Retina (tissue), 1 donor: ENCODE measurements at places on chromosomes 11 and 22.

- no peak for DNase-seq
Observed at GRCh38 chr11:121159741-121160140, 58.7 kb downstream of the TECTA start.

DNA sequence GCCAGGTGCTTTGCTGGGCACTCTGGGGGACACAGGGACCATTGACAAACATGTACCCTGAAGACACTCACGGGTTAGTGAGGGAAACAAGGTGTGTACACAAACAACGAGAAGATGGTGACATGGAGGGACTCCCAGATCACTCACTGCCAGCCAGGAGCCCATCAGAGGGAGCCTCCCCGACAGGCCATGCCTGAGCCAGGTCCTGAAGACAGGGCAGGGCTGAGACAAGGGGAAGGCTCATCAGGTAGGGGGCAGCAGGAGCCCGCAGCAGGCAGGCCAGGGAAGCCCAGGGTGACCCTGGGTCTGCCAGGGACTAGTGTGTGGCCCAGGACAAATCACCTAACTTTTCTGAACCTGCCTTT is 127.9 kb downstream of the BUD13 start:
- DNase-seq, result no peak

- no peak for DNase-seq
Observed at GRCh38 chr22:36641902-36642640, 61.5 kb downstream of the CACNG2 start.

GRCh38 chr11:3132831-3133260 is 32.3 kb downstream of the OSBPL5 start:
- no peak for DNase-seq

GRCh38 chr11:3952715-3953114 is 97.3 kb downstream of the STIM1 start:
- DNase-seq, result no peak

GRCh38 chr11:65589444-65590239 is 6.0 kb downstream of the KCNK7 start:
- no peak for DNase-seq

GRCh38 chr11:1563697-1564534 is 8.2 kb downstream of the DUSP8 start:
- no peak for DNase-seq

- no peak for DNase-seq
Observed at GRCh38 chr11:61331651-61332050, 1.3 kb downstream of the DDB1 start.

DNA sequence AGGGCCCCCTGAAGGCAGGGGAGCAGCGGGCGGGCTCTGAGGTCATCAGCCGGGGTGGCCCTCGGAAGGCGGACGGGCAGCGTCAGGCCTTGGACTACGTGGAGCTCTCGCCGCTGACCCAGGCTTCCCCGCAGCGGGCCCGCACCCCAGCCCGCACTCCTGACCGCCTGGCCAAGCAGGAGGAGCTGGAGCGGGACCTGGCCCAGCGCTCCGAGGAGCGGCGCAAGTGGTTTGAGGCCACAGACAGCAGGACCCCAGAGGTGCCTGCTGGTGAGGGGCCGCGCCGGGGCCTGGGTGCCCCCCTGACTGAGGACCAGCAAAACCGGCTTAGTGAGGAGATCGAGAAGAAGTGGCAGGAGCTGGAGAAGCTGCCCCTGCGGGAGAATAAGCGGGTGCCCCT is 50.1 kb upstream of the GCAT start:
- DNase-seq, result no peak

- no peak for DNase-seq
Observed at GRCh38 chr11:113951537-113951936, 23.4 kb upstream of the HTR3A start.

GRCh38 chr22:48205161-48205560 is 1442.7 kb downstream of the TBC1D22A start:
- no peak for DNase-seq

DNA sequence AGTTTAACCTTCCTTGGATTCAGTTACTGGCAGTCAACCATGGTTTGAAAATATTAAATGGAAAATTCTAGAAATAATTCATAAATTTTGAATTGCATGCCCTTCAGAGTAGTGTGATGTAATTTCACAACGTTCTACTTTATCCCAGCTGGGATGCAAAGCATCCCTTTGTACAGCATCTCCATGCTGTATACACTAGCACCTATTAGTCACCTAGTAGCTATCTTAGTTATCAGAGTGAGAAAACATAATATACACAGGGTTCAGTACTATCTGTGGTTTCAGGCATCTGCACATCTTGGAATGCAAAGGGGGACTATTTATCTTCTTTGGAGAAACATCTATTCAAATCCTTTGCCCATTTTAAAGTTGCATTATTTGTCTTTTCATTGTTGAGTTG is 30.8 kb downstream of the CBL start:
- DNase-seq, result no peak

- no peak for DNase-seq
Observed at GRCh38 chr22:19958083-19959042, 16.7 kb upstream of the TXNRD2 start.

- DNase-seq, result no peak
Observed at GRCh38 chr11:30724274-30724673, 138.1 kb upstream of the MPPED2 start.

- no peak for DNase-seq
Observed at GRCh38 chr11:63609536-63609935, 4.7 kb downstream of the PLAAT3 start.

GRCh38 chr11:96178049-96178886 is 164.7 kb downstream of the MAML2 start:
- DNase-seq, result peak; percentile 50

DNA sequence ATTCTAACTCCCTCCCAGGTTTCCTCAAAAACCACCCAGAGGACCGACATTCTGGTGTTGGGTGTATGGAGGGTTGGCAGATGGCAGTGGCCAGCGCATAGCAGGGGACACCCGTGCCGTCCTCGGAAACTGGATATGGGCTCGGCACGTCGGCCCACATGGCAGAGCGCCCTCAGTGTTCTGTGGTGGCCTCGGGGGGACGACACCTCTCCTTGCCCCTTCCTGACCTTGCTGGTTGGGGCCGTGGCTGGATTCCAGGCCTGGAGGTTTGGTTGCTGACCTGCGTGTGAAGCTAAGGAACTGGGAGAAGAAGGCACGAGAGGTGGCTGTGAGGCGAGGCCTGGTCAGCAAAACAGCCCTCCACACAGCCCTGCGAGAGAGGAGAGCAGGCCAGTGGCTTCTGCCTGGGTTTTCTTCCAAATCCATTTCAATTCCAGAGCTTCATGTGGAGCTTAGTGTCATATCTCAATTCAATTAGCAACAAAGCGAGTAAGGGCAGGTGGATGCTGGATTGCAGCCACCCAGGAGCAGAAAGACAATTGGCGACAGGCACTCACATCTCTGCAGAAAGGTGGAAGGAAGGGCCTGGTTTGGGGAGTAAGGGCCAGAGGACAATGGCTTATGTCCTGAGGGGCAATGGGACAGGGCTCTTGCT is 478.4 kb downstream of the BRD1 start:
- no peak for DNase-seq

GRCh38 chr22:23107487-23108248 is 34.1 kb downstream of the RSPH14 start:
- no peak for DNase-seq

DNA sequence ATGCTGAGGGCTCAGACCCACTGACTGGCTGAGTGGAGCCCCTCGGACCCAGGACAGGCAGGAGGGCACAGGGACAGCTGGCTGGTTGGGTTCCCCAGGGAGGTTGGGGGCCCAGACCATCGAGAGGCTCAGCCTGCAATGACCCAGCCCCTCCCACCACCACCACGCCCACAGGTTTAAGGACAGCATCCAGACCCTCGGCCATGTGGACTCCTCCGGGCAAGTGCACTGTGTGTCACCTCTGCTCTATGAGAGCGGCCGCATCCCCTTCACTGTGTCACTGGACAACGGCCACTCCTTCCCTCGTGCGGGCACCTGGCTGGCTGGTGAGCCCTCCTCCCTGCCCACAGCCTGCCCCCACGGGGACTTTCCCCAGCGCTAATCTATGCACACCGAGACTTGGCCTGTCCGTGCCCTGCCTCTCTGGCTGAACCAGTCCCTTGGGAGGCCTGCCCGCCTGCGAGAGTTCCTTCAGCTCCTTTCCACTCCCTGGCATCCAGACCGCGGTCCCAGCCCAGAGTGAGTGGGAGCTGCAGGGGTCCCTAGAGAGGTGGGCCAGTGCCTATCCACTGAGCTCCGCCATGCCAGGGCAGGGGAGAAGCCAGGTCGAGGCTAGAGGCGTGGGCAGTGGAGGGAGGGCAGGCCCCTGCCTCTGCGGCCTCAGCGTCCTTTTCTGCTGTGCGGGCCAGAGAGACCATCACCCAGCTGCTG is 2.2 kb downstream of the SUSD2 start:
- DNase-seq, result no peak

DNA sequence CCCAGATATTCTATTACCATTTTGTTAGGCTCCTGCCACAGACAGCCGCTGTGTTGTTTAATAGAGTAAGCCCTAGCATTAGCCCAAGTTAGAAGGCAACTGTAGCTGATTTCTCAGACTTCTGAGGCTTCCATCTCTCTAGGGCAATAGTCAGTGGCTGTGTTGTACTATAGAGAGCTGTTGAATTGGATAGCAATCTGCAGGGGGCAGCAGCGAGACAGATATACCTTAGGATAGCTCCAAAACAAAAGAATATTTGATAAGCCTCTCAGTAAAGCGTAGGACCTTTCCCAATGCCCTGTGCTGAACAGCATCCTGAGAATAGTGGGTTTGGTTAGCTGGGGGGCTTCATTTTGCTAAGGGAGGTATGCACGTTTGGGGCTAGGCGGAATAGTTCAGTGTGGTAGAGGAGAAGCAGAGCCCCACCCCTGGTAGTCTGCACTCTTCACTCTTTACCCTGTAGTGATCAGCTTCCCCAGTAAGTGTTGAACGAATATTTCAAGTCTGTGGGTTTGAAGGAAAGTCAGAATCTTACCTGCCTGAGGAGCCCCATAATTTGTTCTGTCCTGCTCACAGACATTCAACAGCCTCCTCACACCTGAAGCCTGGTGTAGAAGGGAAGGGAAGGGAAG is 515.1 kb downstream of the INSC start:
- DNase-seq, result no peak

DNA sequence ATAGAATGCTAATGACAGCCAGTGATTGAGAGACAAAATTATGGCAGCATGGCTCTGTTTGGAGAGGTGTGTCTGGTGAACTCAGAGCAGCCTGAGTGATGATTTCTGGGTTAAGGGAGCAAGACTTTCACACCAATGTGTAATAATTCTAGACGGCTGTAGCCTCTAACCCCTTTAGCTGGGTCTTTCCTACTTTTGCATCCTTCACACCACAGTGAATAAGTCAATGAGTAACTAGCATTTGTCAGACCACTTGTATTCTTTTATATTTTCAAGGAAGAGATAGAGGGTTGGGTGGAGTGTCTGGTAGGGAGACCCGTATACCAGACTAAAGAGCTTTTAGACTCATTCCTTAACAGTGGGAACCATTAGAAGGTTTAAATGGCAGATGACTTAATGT is 50.4 kb downstream of the ATXN10 start:
- DNase-seq, result no peak

DNA sequence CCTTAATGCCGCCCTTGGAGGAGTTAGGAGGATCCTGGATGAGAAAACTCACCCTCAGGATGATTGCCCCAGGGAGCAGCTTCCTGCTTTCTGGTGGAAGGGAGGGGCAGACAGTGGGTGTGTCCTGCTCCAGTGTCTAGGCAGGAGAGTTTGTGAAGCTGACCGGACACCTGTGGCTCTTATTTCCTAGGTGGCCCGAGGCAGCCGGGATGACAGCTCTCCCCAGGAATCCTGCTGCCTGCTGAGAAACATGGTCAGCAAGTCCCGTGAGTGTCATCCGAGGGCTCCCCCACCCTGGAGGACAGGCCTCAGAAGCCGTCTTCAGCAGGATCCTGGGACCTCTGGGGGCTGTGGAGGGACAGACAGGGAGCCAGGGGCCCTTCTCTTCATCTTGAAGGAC is 50.4 kb downstream of the ST3GAL4 start:
- no peak for DNase-seq

DNA sequence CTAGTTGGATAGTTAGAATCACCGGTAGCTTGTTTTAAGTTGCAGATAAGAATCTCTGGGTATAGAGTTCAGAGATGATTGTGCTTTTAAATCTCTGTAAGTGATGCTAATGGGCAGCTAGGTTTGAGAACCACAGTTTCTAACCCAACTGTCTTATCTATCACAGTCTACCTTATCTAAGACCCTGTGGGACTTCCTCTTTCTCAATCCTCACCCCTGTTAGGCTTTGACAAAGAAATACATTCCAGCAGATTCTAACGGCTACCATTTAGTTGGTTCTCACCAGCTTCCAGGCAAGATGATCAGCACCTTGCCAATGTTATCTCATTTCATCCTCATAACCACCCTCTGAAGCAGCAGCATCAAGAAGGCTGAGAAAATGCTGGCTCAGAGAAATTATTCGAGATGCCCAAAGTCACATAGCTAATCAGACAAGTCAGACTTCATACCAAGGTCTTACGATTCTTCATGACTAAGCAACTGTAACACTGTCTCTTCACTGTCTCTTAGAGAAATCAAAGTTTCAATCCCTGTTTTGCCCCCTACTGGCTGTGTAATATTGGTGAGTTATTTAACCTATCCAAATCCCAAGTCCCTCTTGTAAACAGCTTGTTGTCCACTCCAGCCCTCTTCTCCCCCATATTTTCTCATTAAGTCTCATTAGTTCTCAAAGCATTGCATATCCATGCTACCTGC is 192.4 kb upstream of the API5 start:
- no peak for DNase-seq

DNA sequence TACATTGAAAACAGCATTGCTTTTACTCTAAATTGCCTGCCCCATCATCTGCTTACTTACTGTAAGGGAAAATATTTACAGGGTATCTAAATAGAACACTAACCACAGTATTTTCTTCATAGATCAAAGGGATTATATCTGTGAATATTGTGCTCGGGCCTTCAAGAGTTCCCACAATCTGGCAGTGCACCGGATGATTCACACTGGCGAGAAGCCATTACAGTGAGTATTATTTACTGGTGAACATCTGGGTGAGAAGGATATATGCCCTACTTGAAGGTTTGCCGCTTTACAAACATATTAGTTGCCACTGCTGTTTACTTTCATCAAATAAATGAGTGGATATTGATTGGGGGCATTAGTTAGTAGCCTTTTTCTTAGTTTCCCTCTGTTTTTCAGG is 5.9 kb upstream of the CNTF start:
- DNase-seq, result no peak

GRCh38 chr11:41377709-41378394 is 81.6 kb downstream of the LRRC4C start:
- DNase-seq, result no peak

DNA sequence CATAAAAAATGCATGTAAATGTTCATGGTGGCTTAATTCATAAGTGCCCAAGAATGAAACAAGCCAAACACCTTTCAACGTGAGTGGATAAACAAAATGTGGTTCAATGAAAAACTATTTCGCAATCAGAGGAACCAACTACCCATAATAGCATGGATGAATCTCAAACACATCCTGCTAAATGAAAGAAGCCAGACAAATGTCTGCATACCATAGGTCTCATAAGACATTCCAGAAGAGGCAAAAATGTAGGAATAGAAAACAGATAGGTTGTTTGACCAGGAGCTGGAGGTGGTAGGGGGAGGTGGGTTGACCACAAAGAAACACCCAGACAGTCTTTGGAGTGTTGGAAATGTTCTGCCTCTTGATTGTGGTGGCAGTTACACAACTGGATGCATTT is 13.2 kb upstream of the OSBPL5 start:
- no peak for DNase-seq

GRCh38 chr11:36741515-36741914 is 143.5 kb upstream of the RAG2 start:
- DNase-seq, result no peak
